Forelimb muscle (tissue), 1 donor: ENCODE measurements at places on chromosomes 6 and 20. TPM values are rescaled to one million over a fixed set of nuclear protein-coding genes. Genes with fewer than 3 reads are reported as not detected.

- DNase-seq: no peak
Observed at GRCh38 chr6:25297039-25297441, 17.9 kb downstream of the CARMIL1 start.

DNA sequence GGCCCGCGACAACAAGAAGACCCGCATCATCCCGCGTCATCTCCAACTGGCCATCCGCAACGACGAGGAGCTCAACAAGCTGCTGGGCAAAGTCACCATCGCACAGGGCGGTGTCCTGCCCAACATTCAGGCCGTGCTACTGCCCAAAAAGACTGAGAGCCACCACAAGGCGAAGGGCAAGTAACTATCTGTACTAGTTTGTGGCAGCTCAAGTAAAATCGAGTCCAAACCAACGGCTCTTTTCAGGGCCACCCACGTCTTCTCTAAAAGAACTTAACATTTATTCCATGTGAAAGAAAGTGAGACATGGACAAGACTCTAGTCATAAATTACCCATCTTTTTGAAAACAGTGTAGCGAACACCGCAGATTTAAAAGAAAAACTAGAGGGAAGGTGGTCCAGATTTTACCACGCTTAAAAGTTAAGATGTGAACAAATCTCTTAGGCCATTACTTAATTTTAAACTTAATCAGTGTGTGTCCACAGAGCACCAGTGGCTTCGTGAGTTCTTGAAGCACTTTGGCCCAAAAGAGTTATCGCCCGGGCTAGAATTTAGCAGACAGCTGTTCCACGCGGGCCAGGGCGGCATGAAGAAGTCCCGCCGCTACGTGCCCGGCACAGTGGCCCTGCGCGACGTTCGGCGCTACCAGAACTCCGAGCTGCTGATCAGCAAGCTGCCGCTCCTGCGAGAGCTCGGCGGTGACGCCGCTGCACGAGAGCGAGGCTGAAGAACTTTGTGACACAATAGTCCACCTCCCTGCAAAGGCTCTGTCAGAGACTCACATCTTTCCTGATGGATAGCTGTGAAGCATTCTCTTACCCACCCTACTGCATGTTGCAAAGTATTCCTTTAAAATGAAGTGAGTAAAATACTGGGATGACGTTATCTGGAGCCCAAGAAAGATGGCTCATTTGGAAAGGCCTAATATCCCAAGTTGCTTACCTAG lies 113.9 kb upstream of the PRSS16 start:
- DNase-seq: no peak

- DNase-seq: no peak
Observed at GRCh38 chr6:128474481-128474880, 45.9 kb downstream of the PTPRK start.

DNA sequence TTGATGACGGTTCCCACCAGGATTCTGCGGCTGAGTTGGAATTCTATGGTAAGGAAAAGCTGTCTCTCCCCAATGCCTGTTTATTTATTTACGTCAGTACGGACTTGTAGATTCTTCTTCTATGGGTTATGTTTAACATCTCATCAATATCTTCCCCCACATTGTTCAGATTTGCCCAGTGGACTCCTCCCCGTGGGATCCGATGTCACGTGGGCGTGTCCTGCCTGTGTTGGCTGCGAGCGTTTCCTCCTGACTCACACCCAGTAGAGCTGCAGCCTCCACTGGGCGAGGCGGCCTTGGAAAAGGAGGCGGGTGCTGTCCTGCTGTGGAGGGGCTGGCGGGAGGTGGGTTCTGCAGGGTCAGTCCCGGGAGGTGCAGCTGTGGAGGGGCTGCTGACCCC lies 46.8 kb upstream of the SLCO4A1 start:
- DNase-seq: no peak

DNA sequence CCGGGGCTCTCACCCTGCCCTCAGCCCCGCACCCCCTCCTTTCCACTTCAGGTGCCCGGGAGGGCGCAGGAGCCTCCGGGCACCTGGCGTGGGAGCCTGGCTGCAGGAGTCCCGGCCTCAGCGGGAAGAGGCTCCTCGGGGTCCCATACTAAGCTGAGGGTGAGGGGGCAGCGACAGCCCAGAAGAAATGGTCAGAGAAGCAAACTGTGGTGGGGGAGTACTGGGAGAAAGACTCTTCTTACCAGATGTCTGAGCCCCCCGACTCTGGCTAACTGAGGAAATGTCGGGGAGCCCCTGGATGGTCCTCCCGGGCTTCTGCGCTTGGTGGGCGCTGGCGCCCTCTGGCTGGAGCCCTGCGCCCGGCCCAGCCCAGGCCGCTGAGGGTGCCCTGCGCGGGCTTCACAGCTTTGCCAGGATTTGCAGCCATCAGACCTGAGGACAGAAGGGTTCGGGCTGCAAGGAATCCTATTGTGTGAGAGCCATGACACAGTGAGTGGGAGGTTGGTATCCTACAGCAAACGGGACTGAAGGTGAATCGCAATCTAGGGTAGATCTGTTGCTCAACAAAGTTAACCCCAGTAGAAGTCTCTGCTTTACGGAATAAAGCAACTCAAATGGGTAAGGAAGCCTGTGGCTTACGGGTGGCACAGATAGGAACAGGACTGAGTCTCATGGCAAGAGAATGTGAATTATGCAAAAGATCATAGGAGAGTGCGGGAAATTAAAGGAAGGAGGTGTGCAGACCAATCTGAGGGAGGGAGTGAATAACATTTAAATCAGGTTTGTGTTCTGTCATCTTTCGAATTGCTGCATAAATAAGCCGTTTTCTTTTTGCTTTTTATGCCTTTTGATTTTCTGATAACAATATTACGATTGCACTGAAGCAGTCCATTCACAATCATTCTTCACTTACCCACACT lies 639 bp upstream of the RCAN2 start:
- no peak for DNase-seq

DNA sequence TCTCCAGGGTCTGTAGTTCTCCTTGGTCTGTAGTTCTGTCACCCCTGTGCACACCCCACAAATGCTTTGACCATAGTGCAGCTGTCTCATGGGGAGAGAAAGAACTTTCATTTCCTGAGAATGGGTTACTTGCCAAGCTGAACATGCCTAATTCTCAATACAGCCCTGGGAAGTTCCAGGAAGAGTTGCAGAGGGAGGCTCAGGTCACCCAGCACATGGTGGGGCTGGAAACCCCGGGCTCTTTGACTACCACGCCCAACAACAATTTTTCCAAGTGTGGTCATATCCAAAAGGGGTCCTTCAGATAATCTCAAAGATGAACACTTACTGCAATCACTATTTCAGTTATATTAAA lies 2.2 kb upstream of the PTPRA start:
- no peak for DNase-seq

- DNase-seq: no peak
Observed at GRCh38 chr6:138482816-138483215, 16.5 kb downstream of the NHSL1 start.

DNA sequence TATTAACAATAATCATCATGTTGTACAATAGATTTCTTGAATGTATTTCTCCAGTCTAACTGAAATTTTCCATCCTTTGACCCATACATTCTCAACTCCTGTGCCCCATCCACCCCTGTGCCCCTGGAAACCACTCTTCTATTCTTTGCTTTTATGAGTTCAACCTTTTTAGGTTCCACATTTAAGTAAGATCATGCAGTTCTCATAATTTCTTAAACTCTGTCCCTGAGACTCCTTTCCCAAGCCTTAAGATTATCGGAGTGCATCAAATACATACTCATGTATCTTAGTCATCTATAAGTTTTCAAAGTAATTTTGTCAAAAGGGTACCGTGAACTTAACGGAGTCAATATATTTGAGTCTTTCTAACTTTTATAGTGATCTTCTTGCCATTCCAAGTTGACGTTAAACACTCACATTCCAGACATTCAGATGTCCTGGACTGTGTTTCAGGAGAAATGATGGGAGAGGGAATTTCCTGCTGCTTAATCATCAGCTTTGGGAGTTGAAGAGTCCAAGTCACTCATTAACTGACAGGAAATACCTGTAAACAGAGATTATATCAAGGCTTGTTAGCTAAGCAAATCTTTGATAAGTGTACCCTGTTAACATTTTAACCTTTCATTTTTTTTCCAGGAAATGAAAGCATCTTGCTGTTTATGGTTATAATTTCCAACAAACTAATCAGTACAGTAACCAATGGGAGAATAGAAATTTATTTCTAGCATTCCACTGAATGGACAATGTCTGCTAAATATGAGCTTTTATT lies 73.3 kb downstream of the ADGRG6 start:
- DNase-seq: no peak

DNA sequence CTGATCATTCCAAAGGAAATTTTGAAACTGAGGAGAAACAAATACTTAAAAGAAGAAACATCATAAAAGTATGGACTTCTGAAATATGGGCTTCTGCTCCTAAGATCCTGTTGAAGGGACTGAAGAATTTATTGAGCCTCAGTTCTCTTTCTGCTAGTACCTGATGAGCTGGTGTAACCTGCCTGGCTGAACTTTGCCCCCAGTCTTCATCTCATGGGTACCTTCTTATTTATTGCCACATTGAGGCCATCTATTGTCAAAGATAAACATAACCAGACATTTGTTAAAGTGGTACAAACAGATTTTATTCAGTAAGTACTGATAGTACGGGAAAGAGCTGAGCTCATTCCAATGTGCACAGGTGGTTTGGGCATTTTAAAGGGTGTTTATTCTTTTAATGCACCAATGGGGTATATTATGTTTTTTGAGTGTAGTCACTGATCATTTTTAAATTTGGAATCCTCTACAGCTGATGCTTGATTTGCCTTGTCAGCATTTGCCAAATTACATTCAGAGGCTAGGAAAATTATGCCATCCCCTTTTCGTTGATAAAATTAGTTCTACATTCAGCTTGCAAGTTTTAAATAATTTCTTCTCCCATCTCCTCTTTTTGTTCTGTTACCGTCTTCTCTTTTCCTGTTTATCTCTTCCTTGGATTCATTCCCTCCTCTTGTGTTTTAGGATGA lies 118.2 kb downstream of the PRIM2 start:
- DNase-seq: no peak

GRCh38 chr6:7673063-7673536 lies 52.8 kb upstream of the BMP6 start:
- DNase-seq: no peak

DNA sequence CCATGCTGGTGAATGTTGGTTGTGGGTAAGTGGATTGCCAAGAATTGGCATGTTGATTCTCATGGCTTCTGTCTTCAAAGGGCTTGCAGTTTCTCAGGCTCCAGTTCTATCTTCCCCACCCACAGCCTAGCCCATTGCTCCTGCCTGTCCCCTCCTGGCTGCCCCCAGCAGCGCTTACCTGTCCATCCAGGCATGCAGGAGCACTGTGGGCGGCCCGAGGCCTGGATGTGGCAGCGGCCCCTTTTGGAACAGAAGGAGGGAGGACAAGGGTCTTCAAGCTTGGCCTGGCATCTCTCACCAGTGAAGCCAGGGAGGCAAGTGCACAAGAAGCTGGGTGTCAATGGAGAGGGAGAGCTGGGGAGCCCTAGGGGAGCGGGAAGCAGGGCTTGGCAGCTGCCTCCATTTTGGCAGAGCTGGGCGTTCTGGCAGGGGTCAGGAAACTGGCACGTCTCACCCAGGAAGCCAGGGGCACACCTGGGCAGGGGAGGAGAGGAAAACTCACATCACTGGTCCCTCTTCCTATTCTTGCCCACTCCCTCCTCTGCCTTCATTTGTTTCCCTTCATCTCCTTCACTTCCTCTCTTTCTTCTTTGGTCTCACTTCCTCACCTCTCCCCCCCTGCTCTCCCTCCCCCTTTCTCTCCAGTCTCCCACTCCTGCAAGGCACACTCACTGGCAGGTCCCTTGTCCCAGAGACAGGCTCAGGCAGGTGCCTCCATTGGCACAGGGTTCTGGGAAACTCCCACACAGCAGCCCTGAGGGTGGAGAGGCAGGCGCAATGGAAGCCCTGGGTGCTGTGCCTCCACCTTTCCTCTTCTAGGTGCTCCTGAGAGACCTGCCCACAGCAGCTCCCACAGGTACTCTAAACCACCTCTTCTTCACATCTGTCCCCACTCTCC lies 1.3 kb downstream of the NOTCH4 start:
- DNase-seq: no peak

DNA sequence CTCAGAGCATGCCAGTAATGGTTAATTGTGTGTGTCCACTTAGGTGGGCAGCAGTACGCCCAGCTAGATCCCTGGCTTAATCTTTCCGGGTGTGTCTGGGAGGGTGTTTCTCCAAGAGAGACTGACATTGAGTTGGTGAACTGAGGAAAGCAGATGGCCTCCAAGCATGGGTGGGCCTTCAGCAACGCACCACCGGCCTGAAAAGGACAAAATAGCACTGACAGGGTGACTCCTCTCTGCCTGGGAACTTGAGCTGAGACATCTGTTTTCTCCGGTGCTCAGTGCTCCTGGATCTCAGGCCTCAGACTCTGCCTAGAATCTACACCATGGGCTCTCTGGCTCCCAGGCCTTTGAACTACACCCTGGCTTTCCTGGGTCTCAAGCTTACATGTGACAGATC lies 43.2 kb downstream of the C6orf118 start:
- no peak for DNase-seq

DNA sequence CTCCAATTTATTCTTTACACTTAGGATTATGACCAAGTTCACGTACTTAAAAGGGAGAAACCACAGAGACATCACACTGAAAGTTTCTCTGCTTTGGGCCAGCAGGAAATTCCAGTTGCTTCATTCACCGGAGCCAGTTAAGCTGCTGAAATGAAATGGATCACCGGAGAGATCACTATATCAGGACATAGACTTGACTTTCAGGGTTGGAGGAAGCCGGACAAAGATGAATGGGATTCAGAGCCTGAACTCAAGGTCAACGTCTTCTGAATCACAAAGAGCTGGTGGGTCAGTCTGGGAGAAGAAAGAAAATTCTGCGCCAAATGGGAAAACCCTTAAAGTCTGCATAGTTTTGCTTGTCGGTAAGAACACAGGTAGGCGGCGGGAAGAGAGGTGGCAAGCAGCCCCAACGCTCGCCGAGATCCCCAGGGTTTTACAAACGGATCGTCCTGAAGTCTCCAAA lies 81.9 kb upstream of the CCDC28A start:
- no peak for DNase-seq

DNA sequence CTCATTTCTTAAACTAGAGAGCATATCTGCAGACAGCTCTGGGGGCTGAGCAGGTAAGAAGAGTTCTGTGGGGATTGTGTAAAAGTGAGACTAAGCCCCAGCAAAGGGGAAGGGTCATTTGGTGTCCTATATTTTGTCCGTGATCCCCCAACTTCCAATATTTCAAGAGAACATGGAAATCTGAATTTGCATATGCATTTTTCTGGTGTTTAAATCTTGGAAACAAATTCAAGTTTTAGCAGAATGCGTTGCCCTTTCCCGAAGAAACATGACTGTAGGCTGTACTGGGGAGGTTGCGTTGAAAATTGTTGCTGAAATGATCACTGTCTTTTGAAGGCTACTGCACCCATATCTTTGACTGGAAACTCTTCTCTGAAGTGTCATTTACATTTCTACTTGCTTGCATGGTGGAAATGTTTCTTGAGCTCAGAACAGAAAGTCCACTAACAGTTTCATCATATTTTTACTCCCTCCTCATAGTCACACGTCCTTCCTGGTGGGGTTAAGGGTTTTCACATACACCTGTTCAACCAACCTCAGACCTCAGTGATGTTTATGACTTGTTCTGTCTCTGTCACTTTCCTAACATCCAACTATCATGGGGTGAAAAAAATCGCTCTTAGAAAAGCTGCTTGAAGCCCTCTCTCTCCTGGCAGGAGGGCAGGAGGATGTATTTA lies 140.3 kb downstream of the BCAS1 start:
- no peak for DNase-seq

- DNase-seq: no peak
Observed at GRCh38 chr6:5726976-5727718, 279.6 kb downstream of the NRN1 start.

Gene VWA7
- 2.9 TPM for polyA plus RNA-seq

Gene DEFB124
- polyA plus RNA-seq: 1.3 TPM

Gene ROS1
- polyA plus RNA-seq: 0.19 TPM

Gene SPTLC3
- polyA plus RNA-seq: 2.0 TPM

Gene EBF4
- polyA plus RNA-seq: 9.0 TPM

Gene ADTRP
- polyA plus RNA-seq: 0.38 TPM

Gene GPANK1
- 14.1 TPM for polyA plus RNA-seq

Gene BACH2
- 4.9 TPM for polyA plus RNA-seq

Gene LSM2
- polyA plus RNA-seq: 55.3 TPM
